GM19239 (cell line): ENCODE measurements at places on chromosomes 3 and 15.

GRCh38 chr15:75126864-75127580, 74.7 kb upstream of the C15orf39 start:
- DNase-seq: no peak

DNA sequence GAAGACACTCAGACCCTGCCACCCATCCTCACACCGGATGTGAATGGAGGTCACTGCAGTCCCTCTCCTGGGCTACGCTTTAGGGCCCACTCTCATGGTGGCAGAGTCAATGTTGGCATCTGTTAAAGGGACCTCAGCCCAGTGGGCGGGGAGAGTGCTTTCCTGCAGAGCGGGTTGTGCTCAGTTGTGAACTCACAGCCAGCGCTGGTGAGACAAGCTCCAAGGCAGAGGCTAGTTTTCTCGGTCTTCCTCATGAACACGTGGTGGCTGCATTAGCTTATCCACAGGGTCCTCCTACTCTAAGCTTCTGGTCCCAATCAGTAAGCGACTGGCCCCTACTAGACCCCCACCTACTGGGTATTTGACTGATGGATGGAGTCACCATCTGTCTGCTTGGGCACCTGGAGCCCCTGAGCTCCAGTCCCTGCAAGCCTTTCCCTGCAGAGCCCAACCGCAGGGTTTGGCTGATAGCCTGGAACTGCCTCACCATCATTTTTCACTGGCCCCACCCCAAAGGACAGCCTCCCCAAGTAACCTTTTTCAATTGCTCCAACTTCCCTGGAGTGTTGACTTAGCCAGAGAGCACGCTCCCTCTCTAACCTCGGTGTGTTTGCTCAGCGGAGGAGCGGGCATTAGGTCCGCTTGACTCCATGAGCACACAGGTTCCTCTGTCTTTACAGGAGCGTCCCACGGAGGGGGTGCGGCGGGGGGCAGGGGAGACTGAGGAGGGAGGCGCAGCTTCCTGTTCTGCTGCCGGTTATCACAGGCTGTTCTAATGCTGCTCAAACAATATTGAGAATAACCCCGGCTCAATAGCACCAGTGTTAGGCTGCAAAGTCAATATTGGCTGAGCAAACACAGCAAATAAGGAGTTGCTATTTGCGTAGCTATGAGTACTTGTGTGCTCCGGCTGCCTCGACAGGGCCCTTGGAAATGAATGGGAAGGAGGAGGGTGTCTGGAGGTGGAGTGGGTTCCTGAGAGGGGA, 141.7 kb downstream of the RPLP1 start:
- no peak for DNase-seq

- no peak for DNase-seq
Observed at GRCh38 chr3:177760803-177761202, 563.5 kb upstream of the TBL1XR1 start.

- no peak for DNase-seq
Observed at GRCh38 chr15:45647828-45648227, 13.0 kb downstream of the SQOR start.

GRCh38 chr15:33013827-33014445, 180.6 kb downstream of the FMN1 start:
- no peak for DNase-seq
